SJSA1 (cell line): ENCODE measurements at places on chromosomes 16 and 17.
A peak's percentile ranks its signal among the peaks of the same experiment; 100 is the strongest.

DNA sequence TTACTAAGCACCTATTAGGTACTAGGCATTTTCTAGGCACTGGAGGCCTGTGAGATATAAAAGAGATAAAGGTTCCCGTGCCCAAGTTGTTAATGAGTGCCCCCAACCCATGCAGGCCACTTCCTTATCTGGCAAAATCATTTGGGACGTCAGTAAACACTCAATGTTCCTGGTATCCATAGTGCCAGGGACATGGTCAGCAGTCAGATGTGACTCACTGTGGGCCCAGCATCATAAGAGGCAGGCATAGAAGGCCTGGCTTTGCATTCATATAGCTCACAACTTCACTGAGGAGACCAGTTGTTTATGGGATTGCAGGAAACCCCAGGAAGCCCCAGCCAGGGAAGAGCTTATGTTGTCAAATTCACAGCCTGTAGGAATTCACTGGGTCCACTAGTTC lies 81.1 kb downstream of the MRC2 start:
- no peak for DNase-seq

DNA sequence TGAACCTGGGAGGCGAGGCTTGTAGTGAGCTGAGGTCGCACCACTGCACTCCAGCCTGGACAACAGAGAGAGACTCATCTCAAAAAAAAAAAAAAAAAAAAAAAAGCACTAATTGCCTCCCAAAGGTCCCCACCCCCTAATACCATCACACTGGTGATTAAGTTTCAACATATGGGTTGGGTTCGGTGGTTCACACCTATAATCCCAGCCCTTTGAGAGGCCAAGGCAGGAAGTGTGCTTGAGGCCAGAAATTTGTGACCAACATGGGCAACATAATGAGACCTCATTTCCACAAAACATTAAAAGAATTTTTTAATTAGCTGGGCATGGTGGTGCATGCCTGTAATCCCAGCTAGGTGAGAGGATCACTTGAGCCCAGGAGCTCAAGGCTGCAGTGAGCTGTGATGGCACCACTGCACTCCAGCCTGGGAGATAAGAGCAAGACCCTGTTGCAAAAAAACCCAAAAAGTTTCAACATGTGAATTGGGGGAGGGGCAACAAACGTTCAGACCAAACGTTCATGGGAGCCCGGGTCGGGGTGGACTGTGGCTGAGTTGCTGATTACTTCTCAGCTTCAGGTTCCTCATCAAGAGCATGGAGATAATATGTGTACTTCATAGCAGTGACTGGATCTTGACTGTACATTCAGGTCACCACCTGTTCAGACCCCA lies 62.1 kb upstream of the NOL11 start:
- no peak for DNase-seq

DNA sequence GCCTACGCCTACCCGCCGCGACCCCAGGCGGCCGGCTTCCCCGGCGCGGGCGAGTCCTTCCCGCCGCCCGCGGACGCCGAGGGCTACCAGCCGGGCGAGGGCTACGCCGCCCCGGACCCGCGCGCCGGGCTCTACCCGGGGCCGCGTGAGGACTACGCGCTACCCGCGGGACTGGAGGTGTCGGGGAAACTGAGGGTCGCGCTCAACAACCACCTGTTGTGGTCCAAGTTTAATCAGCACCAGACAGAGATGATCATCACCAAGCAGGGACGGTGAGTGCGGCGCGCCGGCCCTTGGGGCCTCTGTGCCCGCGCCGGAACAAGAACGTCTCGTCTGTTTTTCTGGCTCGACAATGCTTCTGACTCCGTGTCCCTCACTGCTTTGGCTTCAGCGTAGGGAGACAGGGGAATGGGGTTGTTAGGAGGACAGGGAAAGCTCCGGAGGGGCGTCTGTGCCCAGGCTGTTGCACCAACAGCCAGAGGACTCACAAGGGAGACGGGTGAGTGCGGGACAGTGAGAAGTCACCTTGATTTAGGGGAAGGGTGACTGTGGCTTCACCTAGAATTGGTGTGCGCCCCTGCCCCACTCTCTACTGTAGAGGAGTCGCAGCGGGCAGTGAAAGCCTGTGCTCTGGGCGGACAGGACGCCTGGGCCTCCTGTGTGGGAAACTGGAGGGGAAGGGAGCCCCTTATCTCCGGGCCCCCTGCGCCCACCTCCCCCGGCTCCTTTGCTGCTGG lies 806 bp downstream of the TBX21 start:
- peak; percentile 46 for DNase-seq

- no peak for DNase-seq
Observed at GRCh38 chr17:72515291-72516065, 394.7 kb downstream of the SOX9 start.

DNA sequence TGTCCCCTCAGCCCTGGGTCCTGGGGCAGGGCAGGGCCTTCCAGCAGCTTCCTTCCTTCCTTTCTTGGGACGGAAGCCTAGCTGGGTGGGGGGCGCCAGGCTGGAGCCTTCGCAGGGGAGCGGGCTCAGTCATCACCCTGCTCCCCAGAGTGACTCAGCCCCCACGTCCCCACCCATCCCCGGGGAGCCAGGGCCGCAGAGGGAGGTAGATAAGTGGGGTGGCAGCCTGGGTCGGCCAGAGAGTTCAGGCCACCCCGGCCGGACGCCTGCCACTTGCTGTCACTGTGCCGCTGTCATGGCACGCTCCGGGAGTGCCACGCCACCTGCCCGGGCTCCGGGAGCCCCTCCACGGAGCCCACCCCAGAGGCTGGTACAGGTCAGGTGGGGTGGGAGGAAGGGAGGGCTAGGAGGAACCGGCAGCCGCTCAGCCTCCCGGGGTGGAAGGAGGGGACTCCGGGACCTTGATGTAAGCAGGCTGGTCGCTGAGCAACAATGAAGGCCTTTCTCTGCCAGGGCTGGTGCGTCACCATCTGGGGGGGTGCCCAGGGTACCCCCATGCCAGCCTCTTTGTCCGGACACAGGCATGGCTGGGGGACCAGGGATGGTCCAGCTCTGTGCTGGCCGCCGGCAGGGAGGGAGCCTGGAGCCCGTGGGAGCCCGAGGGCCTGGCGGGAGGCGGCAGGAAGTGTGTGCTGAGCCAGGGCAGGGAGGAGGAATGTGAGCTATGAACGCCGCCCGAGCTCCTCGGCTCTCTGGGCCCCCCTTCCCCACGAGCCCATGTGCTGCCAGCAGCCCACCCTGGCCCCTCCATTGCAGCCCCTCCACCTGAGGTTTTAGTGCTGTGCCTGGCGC lies 6.6 kb downstream of the NHERF2 start:
- DNase-seq, result peak; percentile 78

DNA sequence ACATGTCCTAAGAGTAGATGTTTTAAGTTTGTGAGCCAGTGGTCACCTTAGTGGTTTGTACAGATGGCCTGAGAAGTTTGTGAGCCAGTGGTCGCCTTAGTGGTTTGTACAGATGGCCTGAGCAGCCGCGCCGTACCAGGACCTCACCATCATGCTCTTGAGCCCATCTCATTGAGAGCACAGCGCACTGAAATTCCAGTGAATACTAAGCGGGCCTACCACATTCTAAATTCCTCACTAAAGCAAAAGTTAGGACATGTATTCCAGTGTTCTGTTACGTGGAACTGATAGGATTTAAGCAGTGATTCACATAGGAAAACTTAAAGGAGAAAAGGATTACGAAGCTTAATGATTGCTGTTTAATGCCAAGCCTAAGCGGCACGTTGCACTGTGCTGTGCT lies 3.9 kb downstream of the USP10 start:
- no peak for DNase-seq
